Urothelium cell line (cell line): ENCODE measurements at places on chromosomes 16 and 17.
A peak's percentile ranks its signal among the peaks of the same experiment; 100 is the strongest.

DNA sequence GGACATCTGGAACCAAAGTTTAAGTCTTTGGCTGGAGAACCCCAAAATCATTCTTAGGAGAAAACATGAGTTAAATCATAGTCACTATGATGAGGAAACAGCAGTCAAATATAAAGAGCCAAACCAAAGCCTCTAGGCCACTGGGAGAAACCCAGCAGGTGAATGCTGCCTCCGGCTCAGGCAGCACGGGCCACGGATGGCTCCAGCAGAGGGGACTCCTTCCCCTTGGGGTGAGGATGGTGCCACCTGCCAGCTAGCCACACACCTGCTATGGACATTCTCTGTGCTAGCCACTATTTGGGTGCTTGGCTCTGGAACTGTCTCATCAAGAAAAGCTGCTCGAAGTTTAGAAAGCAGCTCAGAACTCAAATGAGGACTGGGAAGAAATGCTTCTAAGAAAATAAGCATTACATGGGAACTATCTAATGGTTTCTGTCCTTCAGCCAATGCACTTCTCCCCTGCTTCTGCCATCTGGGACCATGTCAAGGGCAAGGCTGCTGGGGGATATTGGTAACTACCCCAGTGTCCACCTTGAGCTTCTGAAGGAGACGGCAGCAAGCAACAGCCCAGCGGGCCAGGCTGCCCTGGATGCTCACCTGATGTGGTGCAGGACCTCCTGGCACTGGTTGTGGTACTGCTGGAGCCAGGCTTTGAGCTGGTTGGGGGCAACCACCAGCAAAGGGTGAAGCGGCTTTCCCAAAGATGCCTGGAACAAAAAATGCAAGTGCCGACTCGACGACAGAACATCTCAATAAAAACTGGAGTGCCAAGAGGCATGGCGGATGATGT lies 22.5 kb downstream of the ELAC2 start:
- no peak for DNase-seq

DNA sequence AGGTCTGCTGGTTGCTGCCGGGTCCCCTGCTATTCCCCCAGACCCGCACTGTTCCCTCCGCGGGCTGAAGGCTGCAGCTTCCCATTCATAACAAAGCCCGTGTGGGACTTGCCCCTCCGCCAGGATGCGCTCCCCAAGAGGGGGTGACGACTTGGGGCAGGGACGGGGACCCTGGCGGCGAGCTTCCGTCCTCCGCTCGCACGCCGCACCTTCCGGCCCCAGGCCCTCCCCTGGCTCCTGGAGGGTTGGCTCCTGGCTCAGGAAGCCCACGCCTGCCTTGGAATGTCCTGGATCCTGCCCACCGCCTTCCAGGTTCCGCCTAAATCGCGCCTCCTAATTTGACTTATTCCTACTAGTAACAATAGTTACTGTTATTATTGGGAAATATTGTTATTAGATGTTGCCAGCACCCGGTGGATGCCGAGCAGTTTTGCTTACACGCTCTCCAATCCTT lies 1.1 kb upstream of the TFAP4 start:
- peak; percentile 53 for DNase-seq

GRCh38 chr16:89026121-89026612 lies 49.2 kb upstream of the CBFA2T3 start:
- DNase-seq: no peak

DNA sequence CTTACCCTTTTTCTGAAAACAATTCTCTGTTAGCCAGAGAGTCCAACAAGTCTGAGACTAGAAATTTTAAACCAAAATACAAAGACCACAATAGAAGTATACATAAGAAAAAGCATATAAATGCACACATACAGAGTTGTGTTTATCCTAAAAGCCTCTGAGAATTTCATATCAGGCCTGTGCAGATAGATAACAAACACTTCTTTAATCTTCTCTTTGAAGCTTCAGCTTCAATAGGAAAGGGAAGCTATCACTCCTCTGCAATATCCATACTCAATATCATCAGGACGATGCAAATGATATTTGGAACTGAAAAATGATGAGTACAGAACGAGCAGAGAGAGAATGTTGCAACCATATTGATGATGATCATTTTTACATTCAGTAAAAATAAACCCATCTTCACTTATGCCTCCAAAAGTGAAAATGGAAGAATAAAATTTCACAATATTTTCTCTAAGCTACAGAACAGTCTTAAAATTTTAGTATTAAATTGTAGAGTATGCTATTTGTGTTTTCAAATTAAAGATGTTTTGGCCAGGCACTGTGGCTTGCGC lies 61.6 kb downstream of the SKAP1 start:
- DNase-seq: no peak

- no peak for DNase-seq
These were observed 64.4 kb upstream of the RASL10B start for GRCh38 chr17:35666967-35667532.

DNA sequence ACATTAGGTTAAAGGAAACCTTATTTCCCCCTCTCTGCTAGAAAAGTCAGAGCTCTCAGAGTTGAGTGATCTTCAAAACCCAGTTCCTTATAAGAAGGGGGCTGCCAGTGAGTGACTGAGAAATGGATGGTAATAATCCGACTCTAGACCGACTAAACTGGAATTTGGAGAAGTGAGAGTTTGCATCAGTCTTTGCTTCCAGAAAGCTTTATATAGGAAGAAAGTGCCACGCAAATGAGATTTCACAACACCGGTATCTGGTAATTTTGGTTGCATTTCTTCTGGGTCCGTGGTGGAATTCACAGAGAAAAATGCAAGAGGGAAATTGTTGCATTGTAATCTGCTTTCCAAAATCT lies 271.4 kb downstream of the MAF start:
- DNase-seq: no peak

- no peak for DNase-seq
These were observed 26.5 kb downstream of the EPN2 start for GRCh38 chr17:19263641-19264051.

DNA sequence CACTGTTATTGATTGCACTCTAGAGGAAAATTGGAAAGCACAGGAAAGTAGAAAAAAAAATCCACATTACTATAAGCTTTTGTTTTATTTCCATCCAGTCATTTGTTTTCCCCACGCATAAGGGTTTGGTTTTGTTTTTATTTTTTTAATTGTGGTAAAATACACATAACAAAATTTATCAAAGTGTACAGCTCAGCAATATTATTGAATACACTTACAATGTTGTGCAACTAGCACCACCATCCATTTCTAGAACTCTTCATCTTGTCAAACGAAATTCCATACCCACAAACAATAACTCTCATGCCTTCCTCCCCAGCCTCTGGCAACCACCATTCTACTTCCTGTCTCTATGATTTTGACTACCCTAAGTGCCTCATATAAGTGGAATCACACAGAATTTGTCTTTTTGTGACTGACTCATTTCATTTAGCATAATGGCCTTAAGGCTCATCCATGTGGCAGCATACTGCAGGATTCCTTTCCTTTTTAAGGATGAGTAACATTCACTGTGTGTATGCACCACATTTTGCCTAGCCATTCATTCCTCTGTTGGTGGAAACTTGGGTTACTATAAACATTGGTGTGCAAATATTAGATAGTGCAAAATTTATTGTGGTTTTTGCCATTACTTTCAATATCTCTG lies 11.1 kb downstream of the SPPL2C start:
- DNase-seq: no peak

- DNase-seq: no peak
These were observed 66.7 kb downstream of the TOX3 start for GRCh38 chr16:52480237-52480636.

GRCh38 chr17:48997103-48997826 lies at the start of gene IGF2BP1:
IGF2BP1 (plus strand) TSS chr17:48997385; CDS start chr17:48997746, 361 bp downstream.
- no peak for DNase-seq

- peak; percentile 97 for DNase-seq
These were observed 383.2 kb downstream of the ZFHX3 start for GRCh38 chr16:72664509-72665408.

DNA sequence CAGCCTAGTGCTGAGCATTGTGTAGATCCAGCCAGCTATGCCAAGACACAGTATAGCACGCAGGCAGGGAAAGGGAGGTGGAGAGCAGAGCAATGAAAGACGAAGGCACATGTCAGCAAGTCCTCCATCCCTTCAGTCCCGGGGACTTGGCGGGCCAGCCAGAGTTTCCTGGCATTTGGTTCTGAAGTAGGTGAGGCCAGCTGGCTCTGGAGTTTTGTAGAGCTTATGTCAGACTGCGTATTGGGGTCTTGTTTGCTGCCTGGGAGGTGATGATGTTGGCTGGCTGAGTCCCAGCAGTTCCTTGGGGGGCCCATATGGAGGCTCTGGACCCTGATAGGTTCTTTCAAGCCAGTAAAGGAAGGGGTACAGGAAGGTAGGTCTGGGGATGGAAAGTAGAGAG lies 55.7 kb upstream of the AKTIP start:
- DNase-seq: no peak

DNA sequence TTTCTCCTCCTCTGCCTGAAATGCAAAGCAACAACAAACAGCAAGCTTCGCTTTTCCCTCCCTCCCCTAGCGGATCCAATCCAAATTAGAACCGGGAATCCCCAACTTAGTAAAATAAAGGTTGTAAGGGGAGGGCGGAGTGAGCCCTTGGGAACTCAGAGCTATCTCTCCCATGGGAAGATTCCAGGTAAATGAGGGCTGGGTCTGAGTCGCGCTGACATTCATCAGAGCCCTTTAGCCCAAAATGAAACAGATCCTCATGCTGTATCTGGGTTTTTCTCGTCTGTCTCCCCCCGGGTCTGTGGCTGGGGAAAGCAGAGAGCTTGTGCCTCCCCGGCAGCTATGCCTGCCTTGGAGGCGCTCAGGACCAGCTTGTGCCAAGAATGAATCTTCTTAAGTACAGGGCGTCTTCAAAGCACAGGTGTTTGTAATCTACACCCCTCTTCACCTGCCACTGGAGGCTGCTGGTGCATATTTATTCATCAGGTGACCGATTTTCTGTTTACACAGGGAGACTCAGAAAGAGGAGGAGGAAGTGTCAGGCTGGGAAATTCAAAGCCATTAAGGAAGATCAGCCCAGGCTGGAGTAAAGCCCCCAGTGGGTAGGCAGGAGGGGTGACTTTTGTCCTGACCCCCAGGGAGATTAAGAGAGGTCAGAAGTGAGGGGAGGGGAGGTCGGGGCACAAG lies 55.0 kb upstream of the GSE1 start:
- DNase-seq: no peak

GRCh38 chr16:4693956-4694641 lies 737 bp downstream of the NUDT16L1 start:
- peak; percentile 65 for DNase-seq

DNA sequence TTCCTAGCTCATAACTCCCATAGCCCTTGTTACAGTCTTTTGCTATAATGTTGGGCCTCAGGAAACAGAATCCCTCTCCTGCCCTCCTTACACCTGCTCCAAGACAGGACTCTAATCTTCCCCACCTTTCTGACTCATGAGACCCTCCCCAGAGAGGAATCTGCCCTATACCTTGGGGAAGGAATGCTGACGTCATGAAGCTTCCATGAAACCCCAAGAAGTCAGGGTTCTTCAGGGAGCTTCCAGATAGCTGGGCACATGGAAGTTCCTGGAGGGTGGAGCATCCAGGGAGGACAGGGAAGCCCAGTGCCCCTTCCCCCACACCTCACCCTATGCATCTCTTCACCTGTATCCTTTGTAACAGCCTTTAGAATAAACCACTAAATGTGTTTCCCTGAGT lies 285.7 kb downstream of the SOX9 start:
- DNase-seq: no peak
